Germinal center (tissue), 1 donor: ENCODE measurements at places on chromosomes 1 and 21.
A peak's percentile ranks its signal among the peaks of the same experiment; 100 is the strongest.

- no peak for DNase-seq
Measured at GRCh38 chr1:216057063-216057462, 366.2 kb downstream of the USH2A start.

- no peak for DNase-seq
Measured at GRCh38 chr1:46569884-46570725, 18.7 kb upstream of the KNCN start.

DNA sequence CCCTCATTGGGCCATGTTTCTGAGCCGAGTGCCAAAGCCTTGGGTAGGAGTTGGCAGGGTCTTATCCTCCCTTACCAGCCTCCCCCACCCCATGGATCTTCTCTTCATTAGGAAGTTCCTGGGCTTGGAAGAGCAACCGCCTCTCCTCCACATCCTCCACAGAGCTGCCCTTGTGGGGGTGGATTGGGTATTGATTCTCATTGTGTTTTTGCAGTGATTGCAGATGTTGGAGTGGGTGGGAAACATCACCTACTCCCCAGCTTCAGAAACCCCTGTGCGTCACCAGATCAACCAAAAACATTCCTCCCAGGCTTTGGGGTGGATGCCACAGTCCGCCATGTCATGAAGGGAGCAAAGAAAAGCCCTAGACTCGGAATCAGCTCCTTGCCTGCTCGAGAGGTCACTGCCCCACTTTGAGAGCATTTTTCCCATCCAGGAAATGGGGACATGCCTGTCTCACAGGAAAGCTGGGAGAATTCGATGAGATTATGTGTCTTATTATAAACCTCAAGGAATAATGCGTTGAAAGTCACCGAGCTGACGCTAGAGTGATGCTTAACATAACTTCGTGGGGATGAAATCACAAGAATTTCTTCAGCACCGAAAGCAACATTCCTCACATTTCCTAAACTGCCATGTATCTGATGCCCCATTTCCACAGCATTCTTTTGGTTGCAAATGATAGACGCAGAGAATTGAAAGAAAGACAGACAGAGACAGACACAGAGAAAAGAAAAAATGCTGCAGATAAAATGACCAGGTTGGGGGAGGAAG lies 44.7 kb upstream of the ZBTB40 start:
- no peak for DNase-seq

DNA sequence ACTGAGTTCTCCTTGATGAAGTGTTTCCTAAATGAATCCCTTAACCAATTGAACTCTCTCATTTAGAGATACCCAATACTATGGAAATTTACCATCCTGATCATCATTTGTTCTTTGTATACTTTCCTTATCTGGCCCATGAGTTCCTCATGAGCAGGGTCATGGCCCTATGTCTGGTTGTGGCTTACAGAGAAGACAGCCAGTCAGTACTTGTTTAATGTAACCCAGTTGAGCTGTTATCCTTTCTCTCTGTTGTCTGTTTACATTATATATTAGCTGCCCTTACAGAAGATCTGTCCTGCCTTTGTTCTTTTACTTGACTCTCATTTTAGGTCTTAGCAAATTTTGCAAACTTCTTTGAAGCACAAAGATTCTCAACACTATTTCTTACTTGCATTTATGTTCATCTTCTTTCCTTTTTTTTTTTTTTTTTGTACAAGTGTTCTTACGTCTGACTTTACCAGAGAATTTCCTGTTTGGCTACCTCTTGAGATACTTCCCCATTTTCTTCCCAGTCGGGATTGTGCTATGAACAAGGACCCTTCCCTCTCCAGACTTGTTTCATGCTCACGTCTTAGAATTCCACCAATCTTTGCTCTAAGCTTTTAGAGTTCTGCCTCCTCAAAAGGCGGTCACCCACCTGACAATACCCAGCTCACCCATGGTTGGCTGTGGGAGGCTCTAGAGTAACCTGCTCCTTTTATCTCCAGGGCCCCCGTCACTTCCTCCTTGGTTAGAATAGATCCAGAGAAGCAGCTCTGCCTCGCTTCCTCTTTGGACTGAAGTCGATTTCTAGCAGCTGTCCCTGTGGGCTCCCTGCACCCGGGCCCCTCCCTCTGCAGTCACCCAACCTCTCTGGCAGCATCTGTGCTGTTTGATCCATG lies 53.6 kb upstream of the RUNX1 start:
- DNase-seq = peak; percentile 80

- DNase-seq = no peak
Measured at GRCh38 chr21:44344541-44345183, 5.5 kb upstream of the CFAP410 start.

DNA sequence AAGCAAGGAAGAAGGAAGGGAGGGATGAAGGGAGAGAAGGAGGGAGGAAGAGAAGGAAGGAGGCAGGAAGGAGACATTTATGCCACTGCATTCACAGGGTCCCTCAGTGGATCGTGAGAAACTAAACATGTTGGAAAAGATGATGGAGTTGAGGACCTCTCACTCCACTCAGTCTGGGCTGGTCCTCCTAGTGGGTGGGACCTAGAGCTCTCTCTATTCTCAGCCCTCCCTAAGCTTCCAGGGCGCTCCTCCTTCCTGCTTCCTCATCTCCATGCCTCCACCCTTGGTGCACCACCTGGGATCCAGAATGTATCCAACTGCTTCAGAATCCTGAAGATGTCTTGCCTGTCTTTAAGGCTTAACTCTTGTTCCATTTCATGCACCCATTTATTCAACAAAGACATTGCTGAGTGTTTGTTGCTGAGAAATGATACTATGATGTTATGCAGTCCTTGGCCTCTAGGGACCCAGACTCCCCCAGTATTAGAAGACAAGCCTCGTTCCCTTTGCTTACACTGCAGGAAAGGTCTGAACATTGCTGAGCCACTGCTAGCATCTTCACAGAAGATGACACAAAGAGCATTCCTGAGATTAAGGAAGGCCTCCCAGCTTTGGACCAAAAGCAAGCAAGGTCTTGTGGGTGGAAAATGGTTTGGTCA lies 88.5 kb downstream of the BEND5 start:
- DNase-seq = peak; percentile 24

DNA sequence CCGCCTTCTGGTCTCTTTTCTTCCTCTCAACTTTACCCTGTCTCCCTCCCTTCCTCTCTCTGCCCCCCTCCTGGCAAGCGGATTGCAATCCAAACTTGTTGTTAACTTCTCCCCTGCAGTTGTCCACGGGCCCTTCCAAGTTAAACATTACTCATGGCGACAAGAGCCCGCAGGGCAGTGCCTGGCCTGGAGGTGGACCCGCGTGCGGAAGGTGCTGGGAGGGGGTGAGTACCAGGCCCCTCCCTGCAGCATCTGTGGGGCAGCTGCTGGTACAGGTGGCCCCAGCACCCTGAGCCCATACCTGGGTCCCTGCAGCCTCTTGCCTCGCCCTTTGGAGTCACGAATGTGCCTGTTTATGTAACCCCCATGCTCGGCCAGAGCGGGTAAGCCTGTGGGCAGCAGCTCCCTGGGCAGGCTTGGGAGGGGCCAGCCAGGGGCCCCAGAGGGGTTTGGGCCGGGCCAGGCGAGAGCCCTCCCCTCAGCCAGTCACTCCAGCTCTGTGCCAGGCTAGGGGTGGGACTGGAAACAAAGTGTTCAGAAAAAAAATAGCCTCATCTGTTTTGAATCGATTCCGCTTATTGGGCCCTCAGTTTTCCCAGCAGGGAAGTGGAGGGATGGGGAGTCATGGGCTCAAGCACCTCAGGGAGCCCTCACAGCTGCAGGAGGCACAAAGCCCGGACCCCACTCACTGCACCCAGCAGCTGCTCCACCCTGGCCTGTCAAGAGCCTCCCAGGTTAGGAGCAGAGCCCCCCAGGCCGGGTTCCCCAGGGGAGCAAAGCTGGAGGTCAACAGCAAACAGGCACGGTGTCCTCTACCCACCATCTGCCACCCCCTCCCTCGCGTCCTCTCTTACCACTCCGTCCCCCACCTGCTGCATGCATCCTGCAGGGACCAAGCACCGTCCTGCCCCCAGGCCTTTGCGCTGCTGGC lies 14.0 kb upstream of the FAAP20 start:
- DNase-seq = no peak

GRCh38 chr1:196180847-196181593 lies 427.2 kb downstream of the KCNT2 start:
- DNase-seq = no peak

GRCh38 chr1:182029002-182029378 lies 32.5 kb downstream of the ZNF648 start:
- no peak for DNase-seq

DNA sequence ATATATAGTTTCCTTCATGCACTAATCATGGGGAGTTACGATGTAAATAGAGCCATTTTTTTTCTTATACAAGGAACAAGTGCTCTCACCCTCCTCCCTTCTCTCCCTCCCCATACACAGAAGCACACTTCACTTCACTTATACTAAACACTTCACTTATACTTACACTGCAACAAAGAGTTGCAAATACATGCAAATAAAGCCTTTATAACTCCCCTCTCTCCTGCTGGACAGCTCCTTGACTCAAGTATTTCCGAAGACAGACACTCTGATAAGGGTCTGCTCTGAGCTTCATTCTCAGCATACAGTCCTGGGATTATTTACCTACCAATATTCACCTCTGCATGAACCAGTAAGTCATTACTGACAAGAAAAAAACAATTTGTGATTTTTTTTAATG lies 35.6 kb upstream of the ERG start:
- DNase-seq = no peak

DNA sequence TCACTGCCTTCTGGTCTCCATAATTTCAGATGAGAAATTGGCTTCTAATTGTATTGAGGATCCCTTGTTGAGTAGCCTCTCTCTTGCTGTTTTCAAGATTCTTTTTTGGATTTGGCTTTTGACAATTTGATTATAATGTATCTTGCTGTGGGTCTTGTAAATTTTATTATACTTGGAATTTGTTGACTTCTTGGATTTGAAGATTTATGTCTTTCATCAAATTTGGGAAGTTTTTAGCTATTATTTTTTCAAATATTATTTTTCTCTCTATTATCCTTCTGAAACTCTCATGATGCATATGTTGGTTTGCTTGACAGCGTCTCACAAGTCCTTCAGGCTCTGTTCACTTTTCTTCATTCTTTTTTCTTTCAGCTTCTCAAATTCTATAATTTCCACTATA lies 126.1 kb downstream of the C1orf94 start:
- no peak for DNase-seq

GRCh38 chr1:94463765-94464330 lies 45.7 kb downstream of the ABCD3 start:
- peak; percentile 14 for DNase-seq

- DNase-seq = no peak
Measured at GRCh38 chr1:78240191-78240590, 194.4 kb downstream of the GIPC2 start.

DNA sequence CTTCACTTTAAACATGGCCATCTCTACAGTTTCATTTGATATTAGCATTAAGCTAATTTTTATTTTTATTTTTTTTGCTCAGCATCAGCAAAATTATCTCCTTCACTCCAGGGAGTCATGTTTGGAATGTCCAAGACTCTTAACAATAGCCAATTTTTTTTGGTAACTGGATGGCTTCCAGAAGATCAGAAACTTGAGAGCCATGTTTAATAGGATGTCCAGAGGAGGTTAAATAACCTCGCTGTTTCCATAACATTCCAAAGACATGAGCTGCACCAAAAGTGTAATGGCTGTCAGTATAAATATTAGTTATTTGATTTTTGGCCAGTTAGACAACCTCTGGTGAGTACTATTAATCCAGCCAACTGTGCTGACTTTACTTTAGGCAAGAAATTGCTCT lies 80.7 kb downstream of the DNTTIP2 start:
- DNase-seq = no peak

- no peak for DNase-seq
Measured at GRCh38 chr1:8926707-8927694, 18.7 kb upstream of the CA6 start.
